Psoas muscle (tissue), 8 donors: ENCODE measurements at places on chromosomes 7 and 10. TPM values are rescaled to one million over a fixed set of nuclear protein-coding genes. Genes with fewer than 3 reads are reported as not detected.

The PTPN20 gene
- 3.9 TPM for total RNA-seq

The SEC24C gene
- 52.3 TPM for total RNA-seq

The MMP21 gene
- total RNA-seq = not detected

The CUBN gene
- 1.1 TPM for total RNA-seq

The ELFN1 gene
- total RNA-seq = 0.46 TPM

The PANK1 gene
- total RNA-seq = 12.9 TPM

The IL15RA gene
- 10.9 TPM for total RNA-seq

The C7orf33 gene
- not detected for total RNA-seq

The SH2D4B gene
- total RNA-seq = not detected

The TM9SF3 gene
- 57.1 TPM for total RNA-seq

The CCDC3 gene
- total RNA-seq = 3.1 TPM

The EXOC6 gene
- total RNA-seq = 17.7 TPM

The SLC26A3 gene
- not detected for total RNA-seq

The DPY19L1 gene
- 8.6 TPM for total RNA-seq

The NRF1 gene
- 11.2 TPM for total RNA-seq

The HPSE2 gene
- total RNA-seq = 0.17 TPM

The CALHM2 gene
- 9.3 TPM for total RNA-seq

The RBM20 gene
- 21.3 TPM for total RNA-seq

The SLC26A5 gene
- total RNA-seq = not detected

The ACSM6 gene
- not detected for total RNA-seq

The DMBT1 gene
- total RNA-seq = 0.07 TPM

The ABCB8 gene
- total RNA-seq = 18.4 TPM

The THSD7A gene
- 1.4 TPM for total RNA-seq

The TRPV6 gene
- total RNA-seq = not detected

The ANKRD7 gene
- total RNA-seq = 0.40 TPM

The ODAD2 gene
- total RNA-seq = not detected

The TAS2R4 gene
- 0.25 TPM for total RNA-seq

The TEX47 gene
- not detected for total RNA-seq

The LDB1 gene
- 29.8 TPM for total RNA-seq

The ACTR3C gene
- total RNA-seq = 2.7 TPM

The SCD gene
- 10.7 TPM for total RNA-seq

The GCK gene
- total RNA-seq = not detected

The GALNT17 gene
- 2.2 TPM for total RNA-seq

The NFE2L3 gene
- total RNA-seq = 0.69 TPM

The CHAT gene
- total RNA-seq = not detected

The BTBD16 gene
- 0.58 TPM for total RNA-seq

The FAM204A gene
- total RNA-seq = 60.8 TPM

The CCZ1 gene
- 48.3 TPM for total RNA-seq

The ZFAND2A gene
- total RNA-seq = 9.3 TPM

The FAM13C gene
- 1.0 TPM for total RNA-seq

The RELN gene
- total RNA-seq = 0.14 TPM

The FAM221A gene
- 1.5 TPM for total RNA-seq

The SOSTDC1 gene
- not detected for total RNA-seq

The ZP3 gene
- total RNA-seq = 0.96 TPM

The SYT15 gene
- total RNA-seq = 2.4 TPM

The PGAM2 gene
- 333 TPM for total RNA-seq

The VAX1 gene
- not detected for total RNA-seq

The BMS1 gene
- 27.1 TPM for total RNA-seq

The ACBD7 gene
- total RNA-seq = not detected

The AEBP1 gene
- 11.9 TPM for total RNA-seq

The TMEM213 gene
- total RNA-seq = not detected
